ENCODE measurements at places on chromosomes 2 and 18.

GRCh38 chr18:50560681-50561629 lies 1.1 kb downstream of the MAPK4 start:
- DNase-seq = no peak

GRCh38 chr18:57909620-57910019 lies 106.5 kb upstream of the ATP8B1 start:
- no peak for DNase-seq

GRCh38 chr2:162084536-162084935 lies 10.5 kb upstream of the DPP4 start:
- no peak for DNase-seq

- DNase-seq = no peak
These were observed 29.3 kb downstream of the PTRHD1 start for GRCh38 chr2:24763843-24764242.

- no peak for DNase-seq
These were observed 135.2 kb upstream of the CAPN13 start for GRCh38 chr2:30942419-30942818.

Data from stimulated activated CD8-positive, alpha-beta memory T cell treated with anti-CD3 and anti-CD28 coated beads, Interleukin-4, amount 100 ng/mL, for 1 hour (primary cell).